ENCODE measurements at places on chromosomes 1 and 21.
A peak's percentile ranks its signal among the peaks of the same experiment; 100 is the strongest.

- no peak for DNase-seq
These were observed 42.9 kb upstream of the SLC44A3 start for GRCh38 chr1:94777281-94777680.

GRCh38 chr21:34029743-34030528 is 43.4 kb upstream of the MRPS6 start:
- DNase-seq: peak; percentile 27

DNA sequence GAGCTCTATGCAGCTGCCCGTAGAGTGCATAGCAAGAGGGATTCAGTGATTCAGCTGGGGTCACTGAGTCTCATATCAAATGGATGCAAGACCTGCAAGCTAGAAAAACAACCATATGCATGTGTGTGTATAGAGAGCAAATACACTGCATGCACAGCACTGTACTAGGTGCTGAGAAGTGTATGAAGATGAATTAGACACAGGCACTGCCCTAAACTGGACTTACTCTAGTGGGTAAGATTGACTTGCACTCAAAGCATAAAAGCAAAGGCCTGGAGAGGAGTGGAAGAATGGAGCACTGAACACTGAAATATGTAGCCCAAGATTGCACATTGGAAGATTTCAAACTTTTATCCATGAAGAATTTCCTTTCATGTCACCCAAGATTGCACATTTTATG is 5.5 kb upstream of the GBP1 start:
- DNase-seq: no peak

DNA sequence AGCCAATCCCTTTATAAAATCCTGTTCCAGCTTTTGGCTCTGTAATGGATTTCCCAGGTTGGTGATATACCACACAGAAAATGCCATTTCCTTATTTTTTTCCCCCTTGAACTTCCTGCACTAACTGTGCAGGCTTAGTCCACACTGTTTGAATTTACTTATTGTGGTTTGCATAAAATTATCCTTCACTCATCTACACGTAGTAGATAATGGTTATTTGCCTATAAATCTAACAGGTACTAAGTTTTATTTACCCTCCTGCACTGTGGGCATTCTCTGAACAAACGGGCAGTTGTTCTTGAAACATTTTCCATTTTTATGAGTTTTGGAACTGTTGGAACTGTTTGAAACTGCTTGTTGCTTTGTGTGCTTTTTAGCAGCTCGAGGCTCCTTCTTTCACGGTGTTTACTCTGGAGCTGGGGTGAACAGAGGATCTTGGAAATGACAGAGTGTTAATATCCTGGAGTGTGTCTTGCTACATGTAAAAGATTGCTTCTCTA is 23.0 kb upstream of the KIFAP3 start:
- no peak for DNase-seq

DNA sequence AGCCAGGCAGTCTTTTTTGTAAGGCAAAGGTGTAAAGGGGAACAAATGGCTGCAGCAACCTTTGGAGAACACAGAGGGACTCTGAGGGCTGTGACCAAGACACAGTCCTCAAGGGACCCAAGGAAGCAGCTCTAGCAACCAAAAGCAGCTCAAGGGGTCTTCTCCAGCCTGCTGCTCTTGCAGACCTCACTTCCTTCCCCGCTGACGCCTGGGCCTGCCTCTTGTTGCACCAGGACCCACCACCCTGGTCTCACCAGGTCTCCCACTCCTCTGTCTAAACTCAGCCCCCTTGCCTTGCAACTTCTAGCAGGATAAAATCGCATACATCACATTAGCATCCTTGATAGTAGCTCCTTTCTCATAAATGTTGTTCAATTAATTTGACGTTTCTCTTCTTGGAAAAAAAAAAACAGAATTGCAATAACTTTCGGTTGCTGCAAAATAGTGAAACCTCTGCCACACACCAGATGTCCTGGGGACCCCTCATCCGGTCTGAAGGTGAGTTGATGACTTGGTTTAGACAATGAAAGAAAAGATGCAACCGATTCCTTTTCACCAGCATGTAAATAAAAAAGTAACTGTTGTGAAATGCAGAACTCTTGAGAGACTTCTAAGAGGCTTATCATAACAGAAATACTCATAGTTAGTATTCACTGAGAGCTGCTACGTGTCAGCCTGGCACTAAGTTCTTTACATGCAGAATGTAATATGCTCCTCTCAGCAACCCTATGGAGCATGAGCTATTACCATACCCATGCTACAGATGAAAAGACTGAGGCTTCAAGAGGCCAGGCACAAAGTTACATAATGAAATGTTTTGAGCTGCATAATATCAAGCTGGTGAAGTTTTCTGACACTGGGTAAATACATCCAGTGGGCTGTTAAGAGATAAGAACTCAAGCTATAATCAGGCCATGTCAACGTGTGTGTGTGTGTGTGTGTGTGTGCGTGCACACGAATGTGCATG is 58.5 kb downstream of the UMODL1 start:
- no peak for DNase-seq

DNA sequence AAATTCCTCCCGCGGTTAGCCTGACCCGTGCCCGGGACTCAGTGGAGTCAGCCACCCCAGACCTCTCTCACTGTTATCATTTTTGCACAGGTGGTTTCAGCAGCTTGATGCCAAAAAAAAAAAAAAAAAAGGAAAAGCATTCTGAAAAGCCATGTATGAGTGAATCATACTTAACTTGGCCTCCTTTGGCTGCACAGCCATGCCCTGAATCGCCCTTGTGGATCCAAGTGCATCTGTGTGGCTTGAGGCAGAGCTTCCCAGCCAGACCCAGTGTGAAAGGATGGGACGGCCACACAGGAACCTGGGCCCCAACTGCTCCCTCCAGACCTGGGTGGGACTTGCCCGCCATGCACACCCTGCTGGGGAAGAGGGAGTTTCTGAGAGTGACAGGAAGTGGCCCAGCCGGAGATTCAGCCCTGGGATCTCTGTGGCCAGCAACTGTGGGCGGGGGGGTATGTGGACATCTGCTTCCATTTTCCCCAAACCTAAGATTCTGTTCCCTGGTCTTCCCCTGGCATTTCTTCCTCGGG is 8.6 kb downstream of the YBEY start:
- DNase-seq: no peak

- no peak for DNase-seq
These were observed at the start of gene NES for GRCh38 chr1:156676820-156677615. TSS of gene NES (minus strand) at chr1:156677407. CDS start at chr1:156677264, 143 bp downstream.

DNA sequence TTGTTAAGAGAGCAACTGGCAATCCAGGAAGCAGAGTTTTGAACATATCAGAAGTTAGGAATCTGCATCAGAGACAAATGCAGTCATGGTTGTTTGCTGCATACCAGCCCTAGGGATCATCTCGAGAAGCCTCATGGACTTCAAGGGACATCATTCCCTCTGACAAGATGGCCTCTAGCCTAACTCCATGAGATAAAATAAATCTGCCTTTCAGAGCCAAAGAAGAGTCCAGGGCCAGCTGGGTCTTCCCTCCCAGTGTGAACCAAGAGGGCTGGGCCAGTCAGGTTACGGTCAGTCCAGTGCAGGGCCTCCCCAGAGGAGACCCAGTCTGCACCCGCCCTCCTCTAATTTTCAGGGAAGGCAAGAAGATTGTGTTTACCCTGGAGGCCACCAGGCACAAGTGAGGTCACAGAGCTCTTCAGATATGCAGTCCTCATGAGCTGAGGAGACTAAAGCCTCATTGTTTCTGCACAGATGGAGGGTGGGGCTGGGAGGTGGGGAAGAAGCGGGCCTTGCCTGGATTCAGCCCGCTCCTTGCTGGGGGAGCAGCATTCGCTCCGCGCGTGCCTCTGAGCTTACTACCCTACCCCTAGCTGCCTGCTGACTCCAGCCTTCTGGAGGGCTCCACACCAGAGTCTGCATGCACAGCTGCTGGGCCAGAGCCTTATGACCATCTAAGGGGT is 52.8 kb downstream of the CAPN2 start:
- no peak for DNase-seq

DNA sequence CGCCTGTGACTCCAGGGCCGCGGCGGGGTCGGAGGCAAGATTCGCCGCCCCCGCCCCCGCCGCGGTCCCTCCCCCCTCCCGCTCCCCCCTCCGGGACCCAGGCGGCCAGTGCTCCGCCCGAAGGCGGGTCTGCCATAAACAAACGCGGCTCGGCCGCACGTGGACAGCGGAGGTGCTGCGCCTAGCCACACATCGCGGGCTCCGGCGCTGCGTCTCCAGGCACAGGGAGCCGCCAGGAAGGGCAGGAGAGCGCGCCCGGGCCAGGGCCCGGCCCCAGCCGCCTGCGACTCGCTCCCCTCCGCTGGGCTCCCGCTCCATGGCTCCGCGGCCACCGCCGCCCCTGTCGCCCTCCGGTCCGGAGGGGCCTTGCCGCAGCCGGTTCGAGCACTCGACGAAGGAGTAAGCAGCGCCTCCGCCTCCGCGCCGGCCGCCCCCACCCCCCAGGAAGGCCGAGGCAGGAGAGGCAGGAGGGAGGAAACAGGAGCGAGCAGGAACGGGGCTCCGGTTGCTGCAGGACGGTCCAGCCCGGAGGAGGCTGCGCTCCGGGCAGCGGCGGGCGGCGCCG is at the start of gene SIM2:
Gene SIM2, plus strand, starts transcription at position 135 of the 565 bp plus-strand sequence. CDS start 632 bp downstream, outside the sequence.
- DNase-seq: no peak

DNA sequence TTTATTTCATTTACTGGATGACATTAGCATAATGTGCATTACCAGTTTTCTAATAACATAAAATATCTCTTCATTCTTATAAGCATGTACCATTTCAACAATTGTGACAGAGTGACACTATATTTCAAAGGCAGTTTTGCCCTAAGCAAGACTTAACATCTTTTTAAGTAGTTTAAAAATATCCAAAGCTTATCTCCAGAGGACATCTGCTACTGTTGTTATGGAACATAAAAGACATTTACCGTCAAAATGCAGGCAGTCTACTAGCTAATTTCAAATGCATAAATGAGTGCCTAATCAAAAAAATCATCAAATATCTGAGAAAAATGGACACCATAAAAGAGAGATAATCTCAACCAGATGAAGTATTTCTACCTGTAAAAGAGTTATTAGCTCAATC is 782.4 kb upstream of the BRINP3 start:
- no peak for DNase-seq

- DNase-seq: no peak
These were observed 169.2 kb downstream of the APP start for GRCh38 chr21:26001356-26001755.

DNA sequence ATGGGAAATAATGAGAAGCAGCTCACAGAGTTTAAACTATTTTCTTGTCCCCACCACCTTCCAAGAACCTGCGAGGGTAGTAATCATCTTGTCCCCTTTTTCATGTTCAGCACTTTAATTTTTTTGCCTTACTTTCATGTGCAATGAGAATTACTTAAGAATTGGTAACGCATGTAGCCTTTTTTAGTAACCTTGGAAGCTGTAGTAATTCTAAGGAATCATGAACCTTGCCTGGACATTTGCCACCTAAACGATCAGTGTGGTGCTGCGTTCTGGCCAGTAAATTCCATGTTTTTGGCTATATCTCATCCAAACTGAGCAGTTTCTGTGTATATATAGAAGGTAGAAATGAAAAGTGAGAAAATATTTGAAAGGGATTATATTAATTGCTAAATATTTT is 3.9 kb upstream of the VAMP3 start:
- no peak for DNase-seq

GRCh38 chr21:32360401-32360975 is 32.3 kb downstream of the URB1 start:
- no peak for DNase-seq

- no peak for DNase-seq
These were observed 781 bp downstream of the PROX1 start for GRCh38 chr1:213988507-213989001.

DNA sequence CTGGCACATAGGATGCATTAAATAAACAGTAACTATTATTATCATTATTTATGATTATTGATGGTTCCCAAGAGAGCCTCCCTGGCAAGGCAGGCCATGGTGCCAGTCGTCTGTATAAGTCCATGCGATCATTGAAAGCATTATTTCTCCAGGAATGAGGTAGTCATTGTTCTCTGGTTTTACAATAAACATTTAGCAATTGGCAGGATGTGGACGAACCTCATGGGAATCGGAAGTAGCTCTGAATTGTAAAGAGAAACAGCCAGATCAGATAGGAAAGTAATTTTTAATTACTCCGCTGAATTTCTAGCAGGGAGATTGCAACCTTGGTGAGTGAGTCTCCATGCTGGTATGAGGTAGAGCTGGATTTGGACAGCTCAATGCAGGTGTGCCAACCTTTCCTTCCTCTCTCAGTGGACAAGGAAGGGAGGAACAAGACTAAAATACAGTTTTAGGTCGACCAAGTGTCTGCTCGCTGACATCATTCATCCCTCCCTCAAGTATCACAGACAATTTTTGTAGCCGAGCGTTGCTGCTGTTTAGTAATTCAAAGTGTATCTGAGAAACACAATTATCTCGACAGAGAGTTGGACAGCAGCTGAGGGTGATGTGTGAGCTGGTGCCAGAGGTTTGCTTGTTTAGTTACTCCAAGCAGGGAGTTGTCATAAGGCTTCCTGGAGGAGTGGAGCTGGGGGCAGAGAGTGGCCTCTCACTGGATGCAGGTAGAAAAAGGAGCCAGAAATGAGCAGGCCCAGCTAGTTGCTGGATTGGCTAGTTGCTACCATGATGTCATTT is 250.8 kb downstream of the KCNJ6 start:
- DNase-seq: no peak

DNA sequence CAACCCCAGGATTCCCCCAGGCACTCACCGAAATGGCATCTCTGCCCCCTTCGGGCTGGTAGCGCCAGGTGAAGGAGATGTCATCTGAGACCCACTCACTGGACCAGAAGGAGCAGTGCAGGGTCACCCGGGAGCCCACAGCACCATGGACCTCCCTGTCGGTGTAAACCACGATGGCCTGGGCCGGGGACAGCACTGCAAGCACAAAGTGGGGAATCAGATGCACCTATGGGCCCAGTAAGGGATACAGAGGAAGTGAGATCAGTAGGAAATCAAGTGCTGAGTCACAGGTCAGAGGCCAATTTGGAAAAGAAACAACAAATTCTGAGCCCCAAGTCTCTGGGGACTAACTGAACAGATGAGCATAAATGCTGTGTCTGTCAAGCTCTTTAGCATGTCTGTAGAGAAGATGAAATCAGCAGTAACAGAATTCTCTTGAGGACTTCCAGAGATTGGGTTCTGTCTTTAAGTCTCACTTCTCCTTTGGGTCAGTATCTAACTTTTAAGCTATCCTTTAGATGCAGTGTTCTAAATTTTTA is 2.5 kb downstream of the MPZ start:
- no peak for DNase-seq

DNA sequence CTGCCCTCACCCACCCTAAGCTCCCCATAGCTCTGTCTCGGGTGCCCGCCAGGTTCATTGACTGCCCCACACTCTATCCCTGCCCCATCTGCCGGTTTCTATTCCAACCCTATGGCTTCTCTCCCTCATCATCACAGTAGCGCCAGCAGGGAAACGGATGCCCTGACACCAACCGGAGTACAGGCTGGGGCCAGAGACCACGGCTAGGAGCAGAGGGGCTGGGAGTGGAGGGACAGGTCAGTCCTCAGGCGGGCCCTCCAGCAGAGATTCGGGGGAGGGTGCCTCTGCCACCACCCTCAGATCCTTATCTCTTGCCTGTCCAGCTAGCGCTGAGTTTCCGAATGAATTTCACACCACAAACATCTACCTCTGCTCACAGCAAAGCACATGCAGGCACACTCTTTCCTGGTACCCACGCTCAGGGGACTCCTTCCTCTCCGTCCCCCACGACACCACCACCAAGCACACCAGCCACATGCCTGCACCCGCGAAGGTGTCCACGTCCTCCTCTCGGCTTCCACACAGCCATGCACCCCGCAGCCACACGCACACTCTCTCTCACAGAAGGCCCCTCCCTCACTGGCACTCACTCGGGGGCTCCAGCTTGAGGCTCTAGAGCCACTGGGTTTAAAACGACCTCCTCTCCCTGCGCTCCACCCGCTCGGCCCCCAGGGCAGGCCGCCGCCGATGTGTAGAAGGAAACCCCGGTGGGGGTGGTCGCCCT is 7.2 kb downstream of the TAL1 start:
- no peak for DNase-seq

- no peak for DNase-seq
These were observed 646 bp downstream of the DNAJB4 start for GRCh38 chr1:78005448-78005722.

All from stimulated activated CD8-positive, alpha-beta memory T cell treated with anti-CD3 and anti-CD28 coated beads, Interleukin-4, amount 100 ng/mL, for 4 hours (primary cell).